NCI-H226 (cell line): ENCODE measurements at places on chromosomes 2 and 18.

DNA sequence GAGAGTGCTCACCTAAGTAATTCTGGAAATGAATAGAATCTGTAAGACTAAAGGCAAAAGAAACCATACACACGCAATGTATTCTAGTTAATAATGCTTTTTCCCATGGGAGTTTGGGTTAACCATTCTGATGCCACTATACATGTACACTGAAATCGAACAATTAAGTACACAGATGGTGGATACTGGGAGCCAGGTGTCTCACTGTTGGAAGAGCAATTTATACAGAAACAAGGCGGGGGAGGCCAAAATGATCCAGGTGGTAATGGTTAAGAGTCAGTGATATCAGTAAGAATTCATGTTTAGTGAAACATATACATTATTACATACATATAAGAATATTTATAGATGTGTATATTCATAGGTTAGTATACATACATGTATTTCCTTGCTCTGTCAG is 67.2 kb downstream of the TMEM131 start:
- no peak for DNase-seq

GRCh38 chr2:113039158-113039557 is 13.5 kb downstream of the IL36B start:
- no peak for DNase-seq

DNA sequence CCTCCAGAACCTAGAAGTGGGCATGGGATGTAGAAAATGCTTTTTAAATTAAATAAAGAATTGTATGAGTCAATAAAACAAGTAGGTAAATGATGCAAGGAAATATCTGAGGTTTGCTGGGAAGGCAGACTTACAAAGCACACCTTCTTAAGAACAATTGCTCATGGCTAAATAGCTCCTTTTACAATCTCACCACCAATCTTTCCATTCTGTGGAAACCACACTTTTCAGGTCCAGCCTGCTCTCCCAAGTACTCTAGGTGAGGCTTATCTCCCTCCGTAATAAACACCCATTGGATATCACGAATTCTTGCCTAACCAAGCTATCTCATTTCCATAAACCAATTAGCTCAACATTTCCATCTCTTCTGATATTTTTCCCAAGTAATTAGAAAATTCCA is 91.5 kb upstream of the SLC8A1 start:
- DNase-seq: no peak

- no peak for DNase-seq
Observed at GRCh38 chr2:240511351-240512108, 46.3 kb downstream of the ANKMY1 start.

- DNase-seq: no peak
Observed at GRCh38 chr2:86752934-86753333, 32.8 kb downstream of the RMND5A start.

- no peak for DNase-seq
Observed at GRCh38 chr2:26471766-26472706, 5.9 kb downstream of the OTOF start.

DNA sequence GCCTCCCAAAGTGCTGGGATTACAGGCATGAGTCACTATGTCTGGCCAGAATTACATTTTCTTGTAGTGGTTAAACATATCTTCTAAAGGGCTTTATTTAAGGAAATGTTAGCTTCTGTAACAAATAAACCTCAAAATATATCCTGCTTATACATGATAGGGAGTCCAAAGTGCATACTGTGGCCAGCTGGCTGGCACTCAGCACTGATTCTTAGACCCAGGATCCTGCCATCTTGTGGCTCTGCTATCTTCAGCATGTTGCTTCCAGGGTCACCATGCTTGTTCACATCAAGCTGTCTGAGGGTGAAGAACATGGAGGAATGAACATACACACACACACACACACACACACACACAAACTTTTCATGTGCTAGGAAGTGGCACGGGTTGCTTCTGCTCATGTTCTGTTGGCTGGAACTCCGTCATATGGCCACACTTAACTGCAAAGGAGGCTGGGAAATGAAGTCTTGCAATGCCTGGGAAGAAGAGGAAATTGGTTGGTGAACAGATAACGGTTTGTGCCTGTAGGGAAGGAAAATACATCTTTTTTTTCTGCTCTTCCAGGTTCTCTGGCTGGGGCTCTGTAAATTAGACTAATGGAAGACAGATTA is 40.0 kb downstream of the NPPC start:
- DNase-seq: no peak

DNA sequence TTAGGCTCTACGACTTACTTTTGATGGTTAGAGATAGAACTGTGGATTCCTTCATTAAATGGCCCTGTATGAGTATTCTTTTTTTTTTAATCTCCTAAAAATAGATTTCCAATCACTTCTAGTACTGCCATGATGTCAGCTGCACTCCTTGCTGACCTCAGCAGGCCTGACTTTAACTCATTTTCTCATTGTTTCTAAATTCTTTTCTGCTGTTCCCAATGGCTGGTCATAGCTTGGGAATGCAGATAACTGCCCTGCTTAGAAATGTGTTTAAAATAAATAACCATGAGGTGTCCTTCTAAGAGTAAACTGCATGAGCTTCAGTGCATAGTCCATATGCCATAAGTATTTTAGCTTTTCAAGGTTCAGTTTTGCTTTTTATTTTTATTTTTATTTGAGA is 15.7 kb downstream of the CCDC85A start:
- peak; percentile 81 for DNase-seq

DNA sequence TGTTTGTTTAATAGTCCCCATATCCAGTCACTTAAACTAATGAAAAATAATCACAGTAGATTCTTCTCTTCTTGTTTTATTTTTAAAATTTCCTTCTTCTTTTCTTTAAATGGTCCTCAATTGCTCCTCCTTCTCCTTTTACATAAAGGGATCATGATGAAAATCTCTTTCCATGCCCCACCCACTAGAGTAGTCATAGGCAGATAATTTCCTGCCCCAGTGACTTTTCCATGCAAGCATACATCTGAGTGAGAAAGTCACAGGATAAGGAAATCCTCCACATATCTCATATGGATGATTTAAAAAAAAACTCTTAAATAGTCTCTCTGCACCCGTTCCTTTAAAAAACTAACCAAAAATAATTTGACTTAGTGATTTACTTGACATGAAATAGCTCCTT is 552.3 kb upstream of the SETBP1 start:
- peak; percentile 22 for DNase-seq

DNA sequence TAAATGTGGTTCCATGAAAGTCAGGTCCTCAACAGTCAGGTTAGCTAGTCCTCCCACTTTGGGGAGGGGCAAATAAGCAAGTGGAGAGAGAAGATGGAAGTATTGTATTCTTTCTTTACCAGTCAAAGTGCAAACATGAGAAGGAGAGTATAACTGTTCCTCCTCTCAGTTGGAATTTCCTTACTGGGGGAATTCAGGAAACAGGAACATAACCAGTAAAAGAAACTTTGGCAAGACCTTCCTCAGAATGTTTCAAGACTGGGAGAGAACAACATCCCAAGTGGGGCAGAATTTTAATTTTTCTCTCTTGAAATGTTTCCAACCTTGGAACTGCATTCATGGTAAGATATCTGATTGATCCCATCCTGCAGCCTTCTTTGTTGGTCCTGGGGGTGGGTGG is 552.4 kb upstream of the TNP1 start:
- no peak for DNase-seq

DNA sequence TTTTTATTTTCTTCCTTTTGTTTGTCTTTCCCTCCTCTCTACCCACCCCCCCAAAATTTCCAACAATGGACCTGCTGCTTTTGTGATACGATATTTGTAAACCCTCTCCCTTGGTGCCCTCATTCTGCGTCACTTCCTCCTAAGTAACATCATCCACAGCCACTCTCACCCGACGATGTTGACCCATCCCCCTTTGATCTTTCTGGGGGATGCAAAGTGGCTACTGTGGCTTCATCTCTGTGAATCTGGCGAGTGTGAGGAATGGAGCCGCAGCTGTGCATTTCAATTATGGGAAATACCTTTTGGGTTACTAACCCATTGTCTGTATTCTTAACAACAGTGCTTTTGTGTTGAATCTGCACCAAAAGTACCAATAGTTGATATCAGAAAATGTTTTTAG is 19.4 kb downstream of the ANTXR1 start:
- DNase-seq: no peak

DNA sequence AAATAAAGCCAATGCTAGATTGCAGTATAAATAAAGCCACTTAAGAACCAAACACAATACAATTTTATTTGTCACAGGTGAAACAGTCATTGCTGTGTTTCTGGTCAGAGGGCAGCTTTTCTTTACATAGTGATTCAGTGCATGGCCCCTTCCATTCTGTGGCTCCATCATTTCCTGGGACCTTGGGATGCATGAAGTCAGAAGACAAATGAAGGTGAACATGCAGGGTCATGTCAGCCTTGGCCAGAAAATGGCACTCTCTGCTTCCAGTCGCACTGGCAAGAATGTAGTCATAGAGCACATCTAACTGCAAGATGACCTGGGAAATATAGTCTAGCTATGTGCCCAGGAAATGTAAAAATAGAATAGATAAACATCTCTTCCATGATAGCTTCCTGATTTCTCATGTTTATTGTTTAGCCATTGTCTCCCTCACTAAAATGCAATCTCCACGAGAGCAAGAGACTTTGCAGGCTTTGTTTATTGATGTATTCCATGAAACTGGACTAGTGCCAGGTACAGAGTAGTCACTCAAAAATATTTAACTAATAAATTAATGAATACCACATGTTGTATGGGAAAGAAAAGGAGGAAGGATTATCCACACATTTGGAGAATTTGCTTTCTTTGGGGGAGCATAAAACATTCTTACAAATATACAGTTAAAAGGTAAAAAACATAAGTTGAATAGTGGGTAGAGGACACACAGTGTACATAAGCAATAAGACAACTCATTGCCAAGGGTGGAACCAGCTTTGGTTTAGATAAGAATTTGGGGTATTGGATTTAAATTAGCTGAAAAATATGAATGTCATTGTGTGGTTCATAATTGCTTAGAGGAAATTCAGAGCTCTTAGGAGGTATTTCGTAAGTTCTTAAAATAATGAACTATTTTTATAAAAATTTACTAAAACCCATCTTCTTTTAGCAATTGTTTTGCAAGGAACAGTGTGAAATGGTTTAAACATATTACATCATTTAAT is 343.8 kb downstream of the PID1 start:
- DNase-seq: no peak

GRCh38 chr18:2510416-2510815 is 60.9 kb downstream of the METTL4 start:
- no peak for DNase-seq

GRCh38 chr2:177183860-177184259 is 28.7 kb upstream of the HNRNPA3 start:
- DNase-seq: no peak
